ENCODE measurements at places on chromosomes 4 and X.

- DNase-seq, result no peak
Measured at GRCh38 chr4:183905593-183906488, 734 bp downstream of the STOX2 start.

GRCh38 chr4:92646826-92647225, 343.1 kb downstream of the GRID2 start:
- no peak for DNase-seq

DNA sequence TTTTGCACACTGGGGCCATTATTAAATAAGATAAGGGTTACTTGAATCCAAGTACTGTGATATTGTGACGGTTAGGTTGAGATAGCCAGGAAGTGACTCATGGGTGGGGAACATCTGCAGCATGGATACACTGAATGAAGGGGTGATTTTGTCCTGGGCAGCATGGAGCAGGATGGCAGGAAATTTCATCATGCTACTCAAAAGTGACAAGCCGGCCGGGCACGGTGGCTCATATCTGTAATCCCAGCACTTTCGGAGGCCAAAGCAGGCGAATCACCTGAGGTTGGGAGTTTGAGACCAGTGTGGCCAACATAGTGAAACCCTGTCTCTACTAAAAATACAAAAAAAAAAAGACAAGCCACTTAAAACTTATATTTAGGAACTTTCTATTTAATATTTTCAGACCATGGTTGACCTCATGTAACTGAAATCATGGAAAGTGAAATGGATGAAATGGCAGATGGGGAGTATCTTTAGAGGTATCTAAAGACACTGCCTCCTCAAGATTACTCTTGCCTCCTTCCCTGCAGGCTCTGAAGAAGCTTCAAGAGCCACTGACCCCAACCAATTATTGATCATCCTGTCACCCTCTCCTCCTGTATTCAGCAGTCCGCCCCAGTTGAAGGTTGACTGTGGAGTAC, 3.9 kb upstream of the TRIM60 start:
- no peak for DNase-seq

GRCh38 chr4:165855191-165855590, 17.8 kb upstream of the TLL1 start:
- DNase-seq, result no peak

DNA sequence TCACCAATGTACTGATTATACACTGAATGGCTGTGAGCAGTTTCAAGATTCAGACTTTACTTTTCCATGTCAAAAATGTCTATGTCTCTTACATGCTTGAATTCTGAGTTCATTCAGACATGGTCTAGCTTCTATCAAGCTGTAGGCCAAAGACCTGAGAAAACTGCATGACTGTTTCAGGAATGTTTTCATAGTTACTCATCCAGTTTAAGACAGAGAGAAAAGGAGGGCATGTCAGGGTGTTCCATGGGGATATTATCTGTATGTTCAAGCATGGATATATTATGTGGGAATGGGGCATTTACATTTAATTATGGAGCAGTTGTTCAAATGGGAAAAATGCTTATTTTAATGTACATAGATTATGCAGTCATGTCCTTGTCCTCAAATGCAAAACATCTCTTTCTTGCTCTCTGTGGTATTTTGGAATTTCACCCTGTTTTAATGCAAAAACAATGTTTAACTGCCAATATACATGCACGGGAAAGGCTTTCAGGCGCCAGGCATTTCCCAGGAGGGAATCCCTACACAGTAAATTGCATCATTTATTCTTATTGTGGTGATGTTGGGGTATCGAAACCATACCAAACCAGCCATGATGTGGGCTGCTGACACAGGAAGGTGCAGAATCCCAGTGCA, 429.1 kb upstream of the INTU start:
- no peak for DNase-seq

GRCh38 chr4:113591982-113592381, 169.6 kb downstream of the CAMK2D start:
- no peak for DNase-seq

- no peak for DNase-seq
Measured at GRCh38 chr4:15756361-15756861, 21.7 kb upstream of the CD38 start.

DNA sequence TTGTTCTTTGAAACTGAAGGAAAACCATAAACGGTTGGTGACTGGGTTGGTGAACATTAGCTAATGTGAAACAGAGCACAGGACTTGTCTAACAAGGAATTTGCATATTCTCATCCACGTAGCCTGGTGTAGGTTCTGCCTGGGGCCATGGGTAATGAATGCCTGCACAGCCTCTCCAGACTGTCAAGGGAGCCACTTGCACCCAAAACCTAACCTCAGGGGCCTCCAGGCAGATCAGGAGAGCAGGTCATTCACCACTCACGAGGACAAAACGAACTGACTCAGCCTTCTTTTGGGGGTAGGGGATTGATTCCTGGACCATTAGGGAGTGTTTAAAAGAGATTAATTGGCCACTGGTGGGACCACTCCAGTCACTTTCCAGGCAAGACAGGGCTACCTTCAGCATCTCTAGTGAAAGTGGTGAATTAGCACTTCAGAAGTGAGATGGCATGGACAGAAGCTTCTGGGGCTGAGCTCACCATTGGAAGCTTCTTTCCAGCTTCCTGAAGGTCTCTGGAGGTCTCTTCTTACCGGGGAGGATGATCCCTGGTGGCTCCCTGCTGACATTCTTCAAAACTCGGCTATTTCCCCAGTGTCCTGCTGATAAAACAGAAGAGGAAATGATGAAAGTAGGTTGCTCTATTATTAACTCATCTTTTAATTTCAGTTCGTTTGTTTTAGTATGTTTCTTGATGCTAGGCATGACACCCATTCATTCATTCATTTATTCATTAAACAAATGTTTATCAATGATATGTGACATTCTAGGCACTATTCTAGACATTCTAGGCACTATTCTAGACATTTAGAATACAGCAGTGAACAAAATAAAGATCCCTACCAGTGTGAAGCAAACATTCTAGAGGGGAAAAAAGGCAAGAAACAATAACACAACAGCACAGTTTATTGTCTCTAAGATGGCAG, 104.5 kb upstream of the LNX1 start:
- no peak for DNase-seq

GRCh38 chr4:102103368-102103767, 241.9 kb downstream of the SLC39A8 start:
- no peak for DNase-seq

- DNase-seq, result no peak
Measured at GRCh38 chr4:102454268-102454667, 46.9 kb upstream of the NFKB1 start.

DNA sequence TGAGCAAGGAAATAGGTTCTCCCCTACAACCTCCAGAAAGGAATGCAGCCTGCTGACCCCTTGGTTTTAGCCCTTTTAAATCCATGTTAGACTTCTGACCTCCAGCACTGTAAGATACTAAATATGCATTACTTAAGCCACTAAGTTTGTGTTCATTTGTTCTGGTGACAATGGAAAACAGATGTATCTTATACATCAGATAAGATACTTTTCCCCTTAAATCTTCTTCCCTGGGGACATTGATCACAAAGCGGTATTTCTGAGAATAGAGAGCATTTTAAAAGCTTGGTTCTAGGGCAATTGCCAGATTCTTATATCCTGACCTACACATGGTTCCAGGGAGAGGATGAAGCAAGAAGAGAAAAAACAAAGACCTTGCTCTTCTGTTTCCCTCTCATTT, 6.5 kb upstream of the TMEM184C start:
- DNase-seq, result no peak

DNA sequence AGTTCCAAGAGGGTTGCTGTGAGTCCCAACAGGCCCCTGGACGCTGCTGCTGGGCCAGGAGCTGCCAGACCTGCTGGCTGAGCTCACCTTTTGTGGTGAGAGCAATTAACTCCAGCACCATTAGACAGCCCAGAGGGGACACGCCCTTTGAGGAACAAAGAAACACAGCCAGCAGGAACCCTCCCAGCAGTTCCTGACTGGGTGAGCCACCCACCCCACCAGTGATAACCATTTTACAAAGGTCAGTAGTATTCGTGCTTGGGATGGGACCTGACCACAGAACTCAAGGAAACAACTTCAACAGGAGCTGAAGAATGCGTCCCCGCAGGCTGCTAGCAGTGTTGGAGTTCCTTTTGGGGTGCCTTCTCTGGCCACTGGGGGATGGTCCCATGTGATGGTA, 38.8 kb upstream of the AFAP1 start:
- no peak for DNase-seq

GRCh38 chrX:11472381-11472780, 179.2 kb downstream of the AMELX start:
- DNase-seq, result no peak

GRCh38 chr4:42440083-42440482, 42.8 kb downstream of the SHISA3 start:
- no peak for DNase-seq

- DNase-seq, result no peak
Measured at GRCh38 chr4:146059865-146060264, 115.7 kb upstream of the LSM6 start.

DNA sequence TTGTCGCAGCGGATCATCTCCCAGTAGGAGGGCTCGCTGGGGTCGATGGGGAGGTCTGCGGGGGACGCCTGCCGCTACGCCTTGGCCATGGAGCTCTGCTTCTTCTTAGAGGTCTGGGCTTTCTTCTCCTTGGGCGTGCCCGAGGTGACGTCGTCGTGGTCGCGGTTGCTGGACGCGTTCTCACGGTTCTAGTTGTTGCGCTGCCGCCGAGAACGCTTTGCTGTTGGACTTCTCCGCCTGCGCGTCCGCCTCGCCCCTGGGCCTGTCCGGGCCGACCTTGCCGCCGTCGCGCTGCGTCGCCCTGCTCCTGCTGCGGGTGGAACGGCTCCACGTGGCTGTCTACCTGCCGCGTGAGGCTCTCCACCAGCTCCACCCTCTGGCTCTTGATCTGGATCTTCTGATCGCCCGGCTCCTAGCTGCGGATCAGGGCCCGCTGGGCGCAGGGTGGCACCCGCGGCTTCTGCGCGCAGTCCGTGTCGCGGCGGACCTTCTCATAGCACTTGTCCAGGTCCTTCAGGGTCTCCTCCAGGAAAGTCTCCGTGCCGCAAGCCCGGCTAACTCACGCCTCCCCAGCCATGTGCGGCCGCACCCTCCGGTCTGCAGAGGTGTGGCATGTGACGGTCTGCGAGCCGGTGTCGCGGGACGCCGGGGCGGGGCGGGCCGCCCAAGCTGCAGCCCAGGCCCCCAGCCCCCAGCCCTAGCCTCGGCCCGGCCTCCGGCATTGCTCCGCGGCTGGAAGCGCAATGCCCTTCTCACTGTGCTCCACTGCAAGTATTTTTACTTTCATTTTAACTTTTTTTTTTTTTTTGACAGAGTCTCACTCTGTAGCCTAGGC, 40.5 kb upstream of the OGT start:
- DNase-seq, result peak; percentile 19

DNA sequence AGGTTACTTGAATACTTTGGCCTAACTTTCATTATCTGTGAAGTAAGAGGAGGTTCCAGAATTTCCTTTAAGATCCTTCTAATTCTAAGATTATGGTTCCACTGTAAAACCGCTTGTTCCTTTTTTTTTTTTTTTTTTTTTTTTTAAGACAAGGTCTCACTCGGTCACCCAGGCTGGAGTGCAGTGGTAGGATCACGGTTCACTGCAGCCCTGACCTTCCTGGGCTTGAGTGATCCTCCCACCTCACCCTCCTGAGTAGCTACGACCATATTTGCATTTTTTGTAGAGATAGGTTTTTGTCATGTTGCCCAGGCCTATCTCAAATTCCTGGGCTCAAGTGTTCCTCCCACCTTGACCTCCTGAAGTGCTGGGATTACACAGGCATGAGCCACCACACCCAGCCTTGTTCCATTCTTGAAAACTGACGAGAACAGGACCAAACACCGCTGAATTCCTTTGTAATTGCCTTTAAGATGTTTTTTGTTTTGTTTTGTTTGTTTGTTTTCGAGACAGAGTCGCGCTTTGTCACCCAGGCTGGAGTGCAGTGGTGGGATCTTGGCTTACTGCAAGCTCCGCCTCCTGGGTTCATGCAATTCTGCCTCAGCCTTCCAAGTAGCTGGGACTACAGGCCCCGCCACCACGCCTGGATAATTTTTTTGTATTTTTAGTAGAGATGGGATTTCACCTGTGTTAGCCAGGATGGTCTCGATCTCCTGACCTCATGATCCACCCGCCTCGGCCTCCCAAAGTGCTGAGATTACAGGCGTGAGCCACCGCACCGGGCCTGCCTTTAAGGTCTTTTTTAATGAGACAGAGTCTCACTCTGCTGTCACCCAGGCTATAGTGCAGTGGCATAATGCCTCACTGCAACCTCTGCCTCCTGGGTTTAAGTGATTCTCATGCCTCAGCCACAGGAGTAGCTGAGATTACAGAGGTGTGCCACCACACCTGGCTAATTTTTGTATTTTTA, 6.8 kb downstream of the PDS5A start:
- no peak for DNase-seq

- no peak for DNase-seq
Measured at GRCh38 chrX:120740072-120740471, 110.2 kb upstream of the C1GALT1C1 start.

Data from activated CD8-positive, alpha-beta memory T cell treated with anti-CD3 and anti-CD28 coated beads for 48 hours (primary cell).